ENCODE measurements at places on chromosomes 4 and X.

GRCh38 chrX:151725338-151725614 is 9.3 kb upstream of the CNGA2 start:
- DNase-seq = no peak

- no peak for DNase-seq
Observed at GRCh38 chrX:22589845-22590244, 317.1 kb downstream of the CBLL2 start.

DNA sequence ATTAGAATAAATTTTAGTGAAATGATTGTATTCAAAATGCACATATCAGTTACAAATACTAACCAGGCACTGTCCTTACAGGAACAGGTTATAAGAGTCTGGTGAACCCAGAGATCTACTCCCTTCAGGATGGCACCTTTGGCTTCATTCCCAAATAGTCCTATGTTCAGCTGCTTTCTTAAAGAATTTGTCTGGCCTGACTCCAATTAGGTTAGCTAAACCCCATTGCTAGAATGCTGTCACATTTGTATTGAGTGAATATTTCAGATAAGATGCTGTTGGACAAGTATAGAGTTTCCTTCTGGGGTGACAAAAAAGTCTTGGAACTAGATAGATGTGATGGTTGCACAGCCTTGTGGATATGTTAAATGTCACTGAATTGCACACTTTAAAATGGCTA is 69.4 kb downstream of the EFHC2 start:
- no peak for DNase-seq

GRCh38 chrX:123871309-123871708 is 11.5 kb downstream of the XIAP start:
- no peak for DNase-seq

DNA sequence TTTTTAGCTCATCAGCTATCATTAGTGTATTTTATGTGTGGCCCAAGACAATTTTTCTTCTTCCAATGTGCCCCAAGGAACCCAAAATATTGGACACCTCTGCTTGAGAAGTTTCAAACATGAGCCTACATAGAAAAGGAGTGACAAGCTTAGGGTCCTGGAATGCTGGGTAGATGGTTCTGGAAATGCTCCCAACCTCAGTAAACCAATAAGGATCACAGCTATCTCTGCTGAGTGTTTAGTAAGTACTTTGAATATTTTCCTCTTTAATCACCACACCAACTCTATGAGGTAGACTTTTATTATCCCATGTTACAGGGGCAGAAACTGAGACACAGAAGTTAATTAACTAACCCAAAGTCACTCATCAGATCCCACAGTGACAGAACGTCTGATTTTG is 164.9 kb upstream of the KLF3 start:
- DNase-seq = no peak

GRCh38 chr4:117164338-117164737 is 79.0 kb upstream of the TRAM1L1 start:
- DNase-seq = no peak

GRCh38 chr4:87521319-87521718 is 7.9 kb downstream of the SPARCL1 start:
- DNase-seq = no peak

All from stimulated activated CD4-positive, alpha-beta T cell treated with anti-CD3 and anti-CD28 coated beads, TNF-alpha, amount 100 ng/mL, for 24 hours (primary cell).